Stomach (tissue), 19 donors: ENCODE measurements at places on chromosomes 3 and 15. TPM values are rescaled to one million over a fixed set of nuclear protein-coding genes. Genes with fewer than 3 reads are reported as not detected.
A peak's percentile ranks its signal among the peaks of the same experiment; 100 is the strongest.

The GPR176 gene
- total RNA-seq: 0.29 TPM

The FRMD5 gene
- 2.3 TPM for total RNA-seq

The COL6A5 gene
- total RNA-seq: not detected

The EIF5A2 gene
- 2.9 TPM for total RNA-seq

The CHRNA5 gene
- total RNA-seq: not detected

The CEP97 gene
- total RNA-seq: 5.7 TPM

The CD96 gene
- 7.8 TPM for total RNA-seq

DNA sequence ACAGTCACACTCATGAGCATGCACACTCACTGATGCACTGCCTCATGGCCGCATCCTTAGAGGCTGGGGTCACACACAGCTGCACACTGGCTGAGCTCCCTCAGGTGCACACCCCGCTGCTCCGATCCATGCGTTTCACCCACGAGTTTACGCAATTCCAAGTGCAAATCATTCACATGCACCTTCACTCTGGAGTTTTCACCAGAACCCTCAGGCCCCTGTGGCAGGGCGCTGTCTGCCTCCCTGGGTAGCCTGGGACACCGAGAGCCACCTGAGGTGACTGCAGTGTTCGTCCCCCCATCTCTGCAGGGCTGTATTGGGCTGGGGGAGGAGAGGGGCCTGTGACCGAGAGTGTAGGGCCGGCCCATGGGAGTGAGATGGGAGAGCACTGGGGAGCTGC is 134.8 kb downstream of the FBLN2 start:
- no peak overlapping the region for H3K27ac ChIP-seq
- H3K27me3 ChIP-seq: peaks cover 55% of the 10 kb centered on the region
- no peaks in the 10 kb centered on the region for H3K36me3 ChIP-seq
- H3K4me1 ChIP-seq: no peaks in the 10 kb centered on the region

DNA sequence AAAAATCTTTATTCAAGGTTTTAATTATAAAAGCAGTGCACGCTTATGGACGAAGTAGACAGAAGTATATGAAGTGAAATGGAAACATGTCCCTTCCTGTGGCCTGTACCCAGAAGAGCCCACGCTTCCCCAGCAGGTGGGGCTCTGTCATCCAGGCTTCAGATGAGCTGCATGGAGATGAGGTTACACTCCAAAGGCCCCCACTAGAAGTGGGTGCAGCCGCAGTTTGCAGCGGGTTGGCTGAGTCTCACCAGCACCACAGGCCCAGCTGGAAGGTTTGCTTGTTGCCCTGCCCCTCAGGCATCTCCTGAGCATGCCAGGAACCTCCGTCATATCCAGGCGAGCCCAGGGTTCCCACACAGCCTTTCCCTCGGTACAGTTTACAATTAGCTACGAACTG is 33.1 kb downstream of the PRR20G start:
- H3K27ac ChIP-seq: no peak overlapping the region
- no peak for DNase-seq
- H3K27me3 ChIP-seq: no peaks in the 10 kb centered on the region
- no peak overlapping the region for H3K4me3 ChIP-seq
- H3K36me3 ChIP-seq: no peaks in the 10 kb centered on the region

DNA sequence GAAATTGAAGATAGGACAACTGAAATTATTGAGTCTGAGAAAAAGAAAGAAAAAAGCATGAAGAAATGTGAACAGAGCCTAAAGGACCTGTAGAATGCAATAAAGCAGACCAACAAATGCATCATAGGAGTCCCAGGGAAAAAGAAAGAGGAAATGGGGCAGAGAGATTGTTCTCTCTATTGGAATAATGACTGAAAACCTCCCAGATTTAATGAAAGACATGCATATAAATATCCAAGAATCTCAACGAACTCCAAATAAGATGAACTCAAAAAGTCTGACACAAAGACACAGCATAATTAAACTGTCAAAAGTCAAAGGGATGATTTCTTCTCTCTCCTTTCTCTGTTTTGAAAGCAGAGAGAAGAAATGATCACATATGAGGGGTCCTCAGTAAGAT is 124.7 kb downstream of the MEX3B start:
- no peaks in the 10 kb centered on the region for H3K36me3 ChIP-seq
- no peak overlapping the region for H3K4me3 ChIP-seq
- no peak overlapping the region for H3K27ac ChIP-seq
- DNase-seq: no peak
- H3K27me3 ChIP-seq: no peaks in the 10 kb centered on the region

DNA sequence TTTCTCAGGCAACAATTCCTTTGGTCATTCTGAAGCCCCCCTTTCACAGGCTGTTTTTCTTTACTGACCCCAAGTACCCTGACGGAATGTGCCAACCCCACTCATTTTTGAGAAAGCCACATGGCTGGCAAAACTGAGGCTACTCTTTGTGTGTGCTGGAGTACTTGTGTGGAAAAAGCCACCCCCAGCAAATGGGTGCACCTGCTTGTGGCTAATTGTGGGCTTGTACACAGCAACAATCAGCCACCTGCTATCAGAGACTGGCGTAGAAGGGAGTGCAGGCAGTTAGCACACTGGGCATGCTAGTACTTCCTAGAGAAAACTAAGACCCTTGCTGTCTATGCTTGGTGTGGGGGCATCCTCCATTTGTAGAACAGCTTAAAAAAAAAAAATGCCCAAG is 110.1 kb upstream of the LMOD3 start:
- H3K4me1 ChIP-seq: peaks cover 11% of the 10 kb centered on the region
- no peaks in the 10 kb centered on the region for H3K36me3 ChIP-seq
- H3K4me3 ChIP-seq: no peak overlapping the region
- DNase-seq: no peak
- H3K27ac ChIP-seq: peak overlapping the region; percentile 10

DNA sequence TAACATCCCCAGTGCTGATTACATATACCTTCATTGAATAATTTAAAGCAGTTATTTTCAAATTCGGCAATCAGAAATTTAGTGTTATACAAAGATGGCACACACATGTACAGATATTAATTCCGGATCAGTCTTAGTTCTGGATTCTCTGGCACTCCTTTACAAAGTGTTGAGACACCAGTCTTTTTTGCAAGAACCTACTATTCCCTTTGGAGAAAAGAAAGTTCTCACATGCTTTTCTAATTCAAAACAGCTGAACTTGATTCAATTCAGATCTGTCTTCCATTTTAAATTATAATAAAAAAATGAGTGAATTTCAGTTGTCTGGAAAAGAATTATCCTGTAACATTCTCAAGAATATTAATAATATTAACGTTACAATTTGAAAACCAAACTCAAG is 20.4 kb downstream of the CCDC191 start:
- H3K4me1 ChIP-seq: no peaks in the 10 kb centered on the region
- no peak overlapping the region for H3K4me3 ChIP-seq
- no peak overlapping the region for H3K27ac ChIP-seq
- H3K36me3 ChIP-seq: no peaks in the 10 kb centered on the region
- no peak for DNase-seq

- peaks cover 73% of the 10 kb centered on the region for H3K36me3 ChIP-seq
- H3K4me1 ChIP-seq: no peaks in the 10 kb centered on the region
- H3K4me3 ChIP-seq: no peak overlapping the region
- no peaks in the 10 kb centered on the region for H3K27me3 ChIP-seq
- no peak for DNase-seq
Measured at GRCh38 chr3:197858133-197858532, 67.1 kb downstream of the LRCH3 start.

GRCh38 chr3:179929091-179929529 is 107.6 kb downstream of the PEX5L start:
- no peak overlapping the region for H3K4me3 ChIP-seq
- DNase-seq: peak; percentile 44
- H3K36me3 ChIP-seq: no peaks in the 10 kb centered on the region
- H3K27me3 ChIP-seq: no peaks in the 10 kb centered on the region
- H3K4me1 ChIP-seq: no peaks in the 10 kb centered on the region

GRCh38 chr3:43363621-43364266 is 77.4 kb downstream of the SNRK start:
- no peaks in the 10 kb centered on the region for H3K27me3 ChIP-seq
- peaks cover 17% of the 10 kb centered on the region for H3K4me1 ChIP-seq
- no peak overlapping the region for H3K4me3 ChIP-seq
- DNase-seq: peak; percentile 59
- no peak overlapping the region for H3K27ac ChIP-seq

GRCh38 chr3:4687167-4687566 is 194.0 kb downstream of the ITPR1 start:
- no peaks in the 10 kb centered on the region for H3K27me3 ChIP-seq
- H3K27ac ChIP-seq: peak overlapping the region; percentile 40
- H3K4me3 ChIP-seq: no peak overlapping the region
- peaks cover 99% of the 10 kb centered on the region for H3K36me3 ChIP-seq
- H3K4me1 ChIP-seq: peaks cover 12% of the 10 kb centered on the region

GRCh38 chr3:168517249-168518071 is 421.7 kb upstream of the GOLIM4 start:
- no peaks in the 10 kb centered on the region for H3K27me3 ChIP-seq
- H3K36me3 ChIP-seq: no peaks in the 10 kb centered on the region
- no peak overlapping the region for H3K4me3 ChIP-seq

DNA sequence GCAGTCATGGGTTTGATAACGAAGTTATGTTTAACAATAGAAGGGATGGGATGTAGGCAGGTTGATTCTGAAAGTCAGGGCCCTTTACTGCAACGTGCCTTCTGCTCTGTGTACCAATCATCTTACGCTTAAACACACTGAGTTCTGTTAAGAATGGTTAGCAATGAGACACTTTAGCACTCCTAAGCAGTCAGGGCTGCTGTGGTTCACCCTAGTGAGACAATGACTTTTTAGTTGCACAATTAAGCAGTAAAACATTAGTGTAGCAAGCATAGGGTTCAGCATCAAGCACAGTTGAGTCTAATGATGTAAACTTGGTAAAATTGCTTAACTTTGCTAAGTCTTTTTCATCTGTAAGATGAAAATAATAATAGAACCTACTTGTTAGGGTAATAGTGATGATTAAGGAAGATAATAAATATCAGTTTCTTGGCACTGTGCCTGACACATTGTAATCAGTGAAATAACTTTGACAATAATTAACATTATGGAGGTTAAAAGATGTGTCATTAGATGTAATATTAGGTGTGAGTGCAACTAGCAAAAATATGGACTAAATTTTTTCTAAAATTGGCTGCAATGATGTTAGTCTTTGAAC is 484.2 kb upstream of the THBS1 start:
- no peak for DNase-seq
- H3K27me3 ChIP-seq: no peaks in the 10 kb centered on the region
- H3K27ac ChIP-seq: no peak overlapping the region

- DNase-seq: no peak
- no peaks in the 10 kb centered on the region for H3K36me3 ChIP-seq
- peaks cover 63% of the 10 kb centered on the region for H3K27me3 ChIP-seq
- H3K4me1 ChIP-seq: no peaks in the 10 kb centered on the region
Measured at GRCh38 chr15:73378089-73378488, 9.3 kb upstream of the HCN4 start.

DNA sequence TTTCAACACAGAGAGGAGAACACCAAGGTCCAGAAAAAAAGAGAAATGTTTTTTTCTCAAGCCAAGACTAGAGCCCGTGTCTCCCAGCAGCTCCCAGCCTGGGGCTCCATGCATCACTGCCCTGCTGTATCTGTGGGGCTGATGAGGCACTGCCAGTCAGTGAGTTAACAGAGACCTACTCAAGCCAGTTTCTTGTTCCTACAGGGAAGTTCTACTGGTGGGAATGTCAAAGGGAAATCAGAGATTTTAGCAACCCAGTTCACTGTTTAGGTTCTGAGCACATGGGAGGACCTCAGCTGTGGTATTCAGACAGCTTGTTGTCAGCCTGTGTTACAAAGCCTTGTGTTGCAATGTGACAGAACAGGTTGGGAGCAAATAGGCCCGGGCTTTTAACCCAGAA is 234.3 kb downstream of the TLE3 start:
- no peaks in the 10 kb centered on the region for H3K4me1 ChIP-seq
- no peak overlapping the region for H3K27ac ChIP-seq
- no peaks in the 10 kb centered on the region for H3K36me3 ChIP-seq
- DNase-seq: no peak
- no peak overlapping the region for H3K4me3 ChIP-seq

GRCh38 chr3:72991522-72991921 is 5.1 kb upstream of the PPP4R2 start:
- H3K27ac ChIP-seq: no peak overlapping the region
- H3K36me3 ChIP-seq: no peaks in the 10 kb centered on the region
- H3K4me1 ChIP-seq: peaks cover 6% of the 10 kb centered on the region
- H3K27me3 ChIP-seq: no peaks in the 10 kb centered on the region
- H3K4me3 ChIP-seq: no peak overlapping the region

GRCh38 chr3:105334138-105334882 is 32.4 kb upstream of the ALCAM start:
- H3K4me1 ChIP-seq: no peaks in the 10 kb centered on the region
- H3K36me3 ChIP-seq: no peaks in the 10 kb centered on the region
- H3K27me3 ChIP-seq: no peaks in the 10 kb centered on the region
- no peak overlapping the region for H3K27ac ChIP-seq

DNA sequence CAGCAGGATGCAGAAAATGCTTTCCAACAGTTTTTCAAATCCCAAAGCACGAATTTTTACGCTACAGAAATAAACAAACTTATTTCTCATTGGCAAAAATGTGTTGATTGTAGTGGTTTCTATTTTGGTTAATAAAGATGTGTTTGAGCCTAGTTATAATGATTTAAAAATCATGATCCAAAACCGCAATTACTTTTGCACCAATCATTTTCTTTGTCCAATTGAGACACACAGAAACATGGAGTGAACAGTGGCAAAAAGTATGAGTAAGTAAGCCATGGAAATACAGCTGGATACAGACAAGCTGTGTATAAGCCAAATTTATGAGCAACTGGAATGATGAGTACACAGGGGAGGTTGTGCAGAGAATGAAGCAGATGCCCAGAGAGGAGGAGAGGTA is 427.9 kb downstream of the NTRK3 start:
- H3K27me3 ChIP-seq: no peaks in the 10 kb centered on the region
- no peak overlapping the region for H3K27ac ChIP-seq
- no peaks in the 10 kb centered on the region for H3K4me1 ChIP-seq
- H3K4me3 ChIP-seq: no peak overlapping the region
- H3K36me3 ChIP-seq: no peaks in the 10 kb centered on the region

DNA sequence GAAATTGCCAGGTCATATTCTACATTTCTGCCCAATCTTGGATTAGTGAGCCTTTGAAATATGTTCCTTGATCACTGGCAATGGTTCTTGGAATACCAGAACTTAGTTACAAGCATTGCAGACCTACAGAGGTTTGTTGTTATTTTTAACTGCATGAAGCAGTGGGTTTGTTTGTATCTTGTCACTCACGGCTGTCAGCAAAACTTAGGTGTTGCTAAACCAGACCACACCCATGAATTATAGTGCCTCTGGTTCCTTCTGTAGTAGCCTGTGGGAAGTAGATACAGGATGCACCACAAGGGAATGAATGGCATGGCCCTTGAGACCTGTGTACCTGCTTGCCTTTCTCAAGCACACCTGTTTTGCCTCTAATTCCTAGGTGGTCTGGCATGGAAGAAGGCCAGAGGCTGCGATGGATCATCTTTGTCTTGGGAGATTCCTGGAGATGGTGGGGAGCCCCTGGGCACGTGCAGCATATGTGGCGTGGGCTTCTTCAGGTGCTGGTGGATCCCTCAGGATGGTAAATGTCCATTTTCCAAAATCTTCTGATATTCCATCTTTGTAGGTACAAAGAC is 138.8 kb downstream of the SNRPN start:
- no peaks in the 10 kb centered on the region for H3K27me3 ChIP-seq
- no peak for DNase-seq
- H3K4me3 ChIP-seq: no peak overlapping the region
- H3K36me3 ChIP-seq: peaks cover 100% of the 10 kb centered on the region
- no peak overlapping the region for H3K27ac ChIP-seq
